Astrocyte (in vitro differentiated cells and primary cell): ENCODE measurements at places on chromosomes 6 and 20.

DNA sequence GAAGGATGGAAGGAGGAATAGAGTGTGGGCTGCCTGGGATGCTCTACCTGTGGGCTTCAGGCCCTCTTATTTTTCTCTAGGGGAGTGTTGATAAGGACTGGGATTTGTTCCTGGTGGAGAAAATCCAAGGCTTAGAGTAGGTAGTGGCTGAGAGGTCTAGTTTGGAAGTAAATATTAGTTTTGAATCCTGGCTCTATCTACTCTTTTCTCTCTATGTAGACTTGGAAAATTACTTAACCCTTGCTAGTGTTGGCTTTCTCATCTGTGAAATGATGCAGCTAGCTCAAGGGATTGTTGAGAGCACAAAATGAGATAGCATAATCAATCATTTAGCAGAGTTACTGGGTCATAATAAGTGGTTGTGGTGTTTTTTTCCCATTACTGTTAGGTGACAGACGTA lies 102.7 kb upstream of the MLIP start:
- no peaks in the 10 kb centered on the region for H3K4me1 ChIP-seq
- no peak overlapping the region for H3K4me3 ChIP-seq
- DNase-seq, result no peak
- H3K36me3 ChIP-seq, result no peaks in the 10 kb centered on the region

- H3K27ac ChIP-seq, result no peak overlapping the region
- peaks cover 3% of the 10 kb centered on the region for H3K4me1 ChIP-seq
- no peaks in the 10 kb centered on the region for H3K27me3 ChIP-seq
Measured at GRCh38 chr6:13447949-13448724, 39.3 kb downstream of the GFOD1 start.

DNA sequence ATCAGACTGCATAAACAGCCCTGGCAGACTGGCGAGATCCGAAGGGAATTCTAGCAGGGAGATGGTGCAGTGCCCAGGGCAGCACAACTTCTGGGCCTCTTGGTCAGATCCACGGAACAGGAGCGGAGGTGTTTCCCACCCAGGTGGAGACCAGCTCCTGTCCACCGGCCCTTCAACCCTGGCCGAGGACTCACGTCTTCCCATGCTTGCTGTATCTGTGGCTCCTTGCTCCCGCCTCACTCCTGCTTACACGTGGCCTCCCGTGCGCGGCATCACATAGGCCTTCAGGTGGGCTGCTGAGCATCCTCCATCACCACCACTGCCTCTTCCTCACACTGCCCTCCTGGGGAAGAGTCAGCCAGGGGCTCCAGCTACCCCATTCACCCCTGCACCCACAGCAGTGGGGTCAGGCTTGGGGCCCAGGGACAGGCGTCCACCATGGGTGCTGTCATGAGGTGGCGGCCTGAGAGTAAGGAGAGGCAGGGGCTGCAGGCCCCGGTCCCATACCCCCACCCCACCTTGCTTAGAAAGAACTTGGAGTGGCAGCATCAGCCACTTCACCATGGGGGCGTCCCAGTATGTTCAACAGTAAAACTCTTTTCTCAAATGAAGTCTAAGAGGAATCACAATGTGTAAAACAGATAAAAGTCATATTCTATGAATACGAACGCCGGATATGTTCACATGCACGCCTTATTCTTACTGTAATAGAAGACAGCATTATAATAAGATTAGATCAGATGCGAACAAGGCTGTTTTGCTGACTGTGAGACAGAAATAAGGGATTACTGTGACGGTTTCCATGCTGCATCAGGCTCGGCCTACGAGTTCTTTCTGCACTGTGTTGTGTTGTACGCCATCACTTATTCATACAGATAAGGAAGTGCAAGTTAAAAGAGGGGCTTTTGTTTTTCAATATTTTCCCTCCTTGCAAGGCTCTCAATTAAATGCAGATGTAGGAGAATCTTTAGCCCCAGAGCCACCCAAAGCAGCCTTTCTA lies 165.4 kb downstream of the GRM4 start:
- H3K27me3 ChIP-seq, result peaks cover 8% of the 10 kb centered on the region
- no peak for DNase-seq
- no peak overlapping the region for H3K4me3 ChIP-seq
- H3K4me1 ChIP-seq, result no peaks in the 10 kb centered on the region
- no peak overlapping the region for H3K27ac ChIP-seq
- H3K36me3 ChIP-seq, result no peaks in the 10 kb centered on the region

GRCh38 chr20:35912881-35913280 lies 41.4 kb downstream of the SCAND1 start:
- H3K36me3 ChIP-seq, result peaks cover 19% of the 10 kb centered on the region
- H3K27me3 ChIP-seq, result no peaks in the 10 kb centered on the region
- H3K4me1 ChIP-seq, result no peaks in the 10 kb centered on the region
- no peak overlapping the region for H3K27ac ChIP-seq
- no peak for DNase-seq

DNA sequence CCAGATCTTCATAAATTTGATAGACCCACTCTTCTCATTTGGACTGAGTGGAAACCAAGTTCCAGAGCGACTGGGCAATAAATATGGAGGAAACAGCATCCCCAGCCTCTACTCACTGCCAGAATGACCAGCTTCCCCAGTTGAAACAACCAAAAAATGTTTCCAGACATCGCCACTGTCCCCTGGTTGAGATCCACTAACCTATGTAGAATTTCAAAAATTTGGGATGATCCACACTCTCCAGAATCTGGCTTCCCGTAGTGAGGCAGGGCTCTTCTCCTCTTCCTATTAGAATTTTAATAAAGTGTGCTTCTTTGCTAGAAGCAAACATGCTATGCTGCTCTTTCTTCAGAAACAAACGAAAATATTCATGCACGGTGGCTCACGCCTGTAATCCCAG lies 287.0 kb upstream of the SUPT3H start:
- H3K27me3 ChIP-seq, result no peaks in the 10 kb centered on the region
- H3K27ac ChIP-seq, result peak overlapping the region; percentile 15
- no peaks in the 10 kb centered on the region for H3K36me3 ChIP-seq
- DNase-seq, result no peak

DNA sequence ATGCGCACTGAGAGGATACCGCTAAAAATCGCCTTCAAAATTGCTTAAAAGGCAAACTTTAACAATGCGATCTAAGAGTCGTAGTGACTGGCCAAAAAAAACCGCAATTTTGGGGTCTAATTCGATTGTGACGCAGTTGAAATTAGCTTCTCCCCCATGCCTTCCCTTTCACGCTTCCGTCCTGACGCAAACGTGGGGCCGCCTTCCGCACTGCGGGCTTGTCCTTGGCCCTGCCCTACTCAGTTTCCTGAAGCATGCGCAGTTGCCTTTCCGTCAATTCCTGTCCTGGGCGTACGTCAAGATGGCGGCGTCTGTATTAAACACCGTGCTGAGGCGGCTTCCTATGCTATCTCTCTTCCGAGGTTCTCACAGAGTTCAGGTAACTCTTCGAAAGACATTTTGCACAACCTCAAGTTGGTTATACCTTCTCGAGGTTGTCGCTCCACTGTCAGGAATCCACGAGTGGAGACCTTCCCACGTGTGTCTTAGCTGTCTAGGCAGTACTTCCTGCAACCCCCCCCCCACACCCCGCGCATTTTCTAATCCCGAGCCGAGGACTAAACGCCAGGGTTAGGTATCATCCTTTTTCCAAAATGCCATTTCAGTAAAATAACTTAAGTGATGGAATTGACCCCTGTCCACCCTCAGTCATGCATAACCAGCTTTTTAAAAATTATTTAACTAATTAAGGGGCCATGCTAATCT lies at the start of gene MRPS18B:
MRPS18B (plus strand) TSS at position 276 of the 705 bp plus-strand sequence; CDS start at position 302, 26 bp downstream.
- peaks cover 14% of the 10 kb centered on the region for H3K36me3 ChIP-seq

DNA sequence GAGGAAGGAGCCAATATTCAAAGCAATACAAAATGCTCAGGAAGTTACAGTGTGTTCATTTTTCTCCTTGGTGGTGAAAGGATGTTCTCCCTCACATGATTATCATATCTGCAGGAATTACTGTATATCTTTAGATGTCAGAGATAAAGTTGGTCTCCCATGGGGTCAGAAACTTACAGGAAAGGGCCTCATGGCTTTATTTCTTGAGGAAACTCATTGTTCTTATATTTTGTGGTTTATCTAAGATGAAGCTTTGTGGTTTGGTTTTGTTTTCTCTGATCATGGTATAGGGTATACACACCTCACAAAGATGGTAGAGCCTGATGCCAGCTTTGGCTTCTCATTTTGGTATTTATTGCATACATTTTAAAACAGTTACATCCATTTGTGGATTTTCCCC lies 100.5 kb upstream of the STXBP5 start:
- no peak overlapping the region for H3K4me3 ChIP-seq
- no peaks in the 10 kb centered on the region for H3K36me3 ChIP-seq
- DNase-seq, result no peak
- H3K4me1 ChIP-seq, result peaks cover 5% of the 10 kb centered on the region
- no peaks in the 10 kb centered on the region for H3K27me3 ChIP-seq

DNA sequence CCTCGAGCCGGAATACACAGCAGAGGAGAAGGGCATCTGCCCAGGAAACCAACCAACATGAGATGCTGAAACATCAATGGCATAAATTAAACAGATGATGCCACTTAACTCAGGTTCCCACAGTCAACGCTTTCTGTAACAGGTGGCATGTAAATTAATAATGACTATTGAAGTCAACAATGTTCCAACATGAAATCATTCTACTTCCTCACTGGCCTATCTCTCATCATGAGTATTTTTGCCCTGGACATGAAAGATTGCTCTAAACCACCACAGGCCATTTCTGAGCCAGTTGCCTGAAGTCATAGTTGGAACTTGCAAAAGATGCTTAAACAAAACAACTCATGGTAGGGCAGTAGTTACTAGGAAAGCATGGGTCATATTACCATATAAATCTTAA lies 397.9 kb upstream of the JARID2 start:
- no peaks in the 10 kb centered on the region for H3K36me3 ChIP-seq
- no peak overlapping the region for H3K4me3 ChIP-seq
- no peaks in the 10 kb centered on the region for H3K4me1 ChIP-seq
- DNase-seq, result peak; percentile 45
- no peaks in the 10 kb centered on the region for H3K27me3 ChIP-seq

GRCh38 chr20:5172167-5172601 lies 45.4 kb downstream of the CDS2 start:
- H3K27ac ChIP-seq, result no peak overlapping the region
- DNase-seq, result no peak
- no peak overlapping the region for H3K4me3 ChIP-seq
- peaks cover 21% of the 10 kb centered on the region for H3K4me1 ChIP-seq
- no peaks in the 10 kb centered on the region for H3K27me3 ChIP-seq
- no peaks in the 10 kb centered on the region for H3K36me3 ChIP-seq

DNA sequence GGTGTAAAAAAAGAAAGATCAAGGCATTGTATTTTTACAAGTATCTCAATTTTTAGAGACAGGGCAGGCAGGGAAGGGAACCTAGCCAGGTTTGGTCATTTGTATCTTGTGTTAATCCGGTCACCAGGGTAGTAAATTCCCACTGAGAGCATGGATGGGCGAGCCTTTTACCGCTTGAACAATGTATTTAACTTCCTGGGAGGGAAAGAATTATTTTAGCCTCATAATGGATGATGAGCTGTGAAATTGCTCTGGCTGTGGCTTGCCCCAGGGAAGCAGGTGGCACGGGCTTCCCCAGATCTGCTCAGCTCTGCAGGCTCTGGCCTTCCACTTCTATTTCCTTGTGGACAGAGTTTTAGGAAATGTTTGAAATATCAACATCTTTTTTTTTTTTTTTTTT lies 72.9 kb downstream of the TOX2 start:
- no peaks in the 10 kb centered on the region for H3K4me1 ChIP-seq
- no peak for DNase-seq
- H3K36me3 ChIP-seq, result no peaks in the 10 kb centered on the region
- H3K27me3 ChIP-seq, result no peaks in the 10 kb centered on the region

DNA sequence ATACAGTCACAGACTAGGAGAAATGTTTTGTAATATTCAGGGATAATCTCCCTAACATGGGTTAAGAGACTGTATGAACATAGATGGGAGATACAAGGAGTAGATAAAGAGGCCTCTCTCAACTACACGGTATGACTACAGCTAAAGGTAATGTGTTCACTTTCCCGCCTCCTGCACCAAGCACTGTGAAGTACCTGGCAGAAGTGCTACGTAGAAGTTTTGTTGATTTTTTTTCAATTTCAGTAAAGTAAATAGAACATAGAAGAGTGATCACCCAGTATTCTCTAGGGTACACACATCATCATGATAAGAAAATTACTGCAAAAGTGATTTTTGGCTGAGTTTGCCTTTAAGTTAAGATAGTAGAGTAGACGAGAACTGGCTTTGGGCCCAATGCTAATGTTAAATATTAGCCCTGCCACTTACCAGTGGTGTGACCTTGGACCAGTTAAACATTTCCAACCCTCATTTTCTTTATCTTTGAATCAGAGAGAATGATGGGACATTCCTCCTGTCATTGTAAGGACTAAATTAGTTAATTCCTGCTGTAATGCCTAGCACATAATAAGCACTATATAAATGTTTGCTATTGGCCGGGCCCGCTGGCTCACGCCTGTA lies 183.6 kb downstream of the COL9A1 start:
- DNase-seq, result no peak
- H3K27ac ChIP-seq, result no peak overlapping the region
- H3K4me1 ChIP-seq, result no peaks in the 10 kb centered on the region
- no peaks in the 10 kb centered on the region for H3K36me3 ChIP-seq
- no peak overlapping the region for H3K4me3 ChIP-seq
- H3K27me3 ChIP-seq, result peaks cover 2% of the 10 kb centered on the region

DNA sequence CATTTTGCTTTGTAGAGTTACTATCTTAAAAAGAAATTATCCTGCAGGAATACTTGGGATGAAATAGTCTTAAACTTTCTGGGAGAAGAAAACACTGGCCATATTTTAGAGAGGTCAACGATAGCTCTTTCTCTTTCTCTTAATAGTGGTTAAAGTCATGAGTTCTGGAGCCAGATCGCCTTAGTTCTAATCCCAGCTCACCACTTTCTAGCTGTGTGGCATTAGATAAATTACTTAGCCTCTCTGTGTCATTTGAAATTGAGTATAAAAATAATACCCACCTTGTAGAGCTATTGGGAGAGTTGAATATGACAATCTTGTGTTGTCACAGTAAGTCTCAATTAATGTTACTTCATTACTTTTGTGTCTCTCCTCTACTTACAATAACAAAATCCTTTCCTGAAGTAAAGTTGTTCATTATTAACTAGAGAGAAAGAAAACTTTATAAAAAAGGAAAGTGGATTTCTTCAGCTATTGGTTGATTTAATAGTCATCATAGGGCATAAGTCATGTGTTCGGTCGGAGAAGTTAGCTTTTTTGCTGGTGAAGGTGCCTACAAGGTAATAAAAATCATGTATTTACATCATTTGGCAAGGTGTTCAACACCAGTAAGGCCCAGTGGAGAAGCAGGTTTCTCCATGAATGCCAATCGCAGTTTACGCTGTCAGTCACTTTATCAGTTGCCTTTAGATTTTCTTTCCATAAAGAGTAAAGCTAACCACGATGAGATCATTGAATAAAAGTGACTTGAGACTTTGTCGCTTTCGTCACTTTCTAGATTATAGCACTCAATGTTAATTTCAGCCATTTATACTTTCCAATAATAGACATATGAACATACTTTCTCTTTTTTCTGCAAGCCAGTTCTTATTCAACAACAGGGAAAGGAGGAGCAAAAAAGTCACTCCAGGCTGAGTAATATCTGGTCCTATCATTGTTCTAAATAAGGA lies 2.0 kb downstream of the NEDD9 start:
- peaks cover 27% of the 10 kb centered on the region for H3K4me1 ChIP-seq
- H3K4me3 ChIP-seq, result peak overlapping the region; percentile 98
- H3K27me3 ChIP-seq, result no peaks in the 10 kb centered on the region
- no peak for DNase-seq
